ENCODE measurements at places on chromosomes 6 and 20.
A peak's percentile ranks its signal among the peaks of the same experiment; 100 is the strongest.

- no peak for DNase-seq
Measured at GRCh38 chr6:103983011-103983410, 876.7 kb downstream of the HACE1 start.

DNA sequence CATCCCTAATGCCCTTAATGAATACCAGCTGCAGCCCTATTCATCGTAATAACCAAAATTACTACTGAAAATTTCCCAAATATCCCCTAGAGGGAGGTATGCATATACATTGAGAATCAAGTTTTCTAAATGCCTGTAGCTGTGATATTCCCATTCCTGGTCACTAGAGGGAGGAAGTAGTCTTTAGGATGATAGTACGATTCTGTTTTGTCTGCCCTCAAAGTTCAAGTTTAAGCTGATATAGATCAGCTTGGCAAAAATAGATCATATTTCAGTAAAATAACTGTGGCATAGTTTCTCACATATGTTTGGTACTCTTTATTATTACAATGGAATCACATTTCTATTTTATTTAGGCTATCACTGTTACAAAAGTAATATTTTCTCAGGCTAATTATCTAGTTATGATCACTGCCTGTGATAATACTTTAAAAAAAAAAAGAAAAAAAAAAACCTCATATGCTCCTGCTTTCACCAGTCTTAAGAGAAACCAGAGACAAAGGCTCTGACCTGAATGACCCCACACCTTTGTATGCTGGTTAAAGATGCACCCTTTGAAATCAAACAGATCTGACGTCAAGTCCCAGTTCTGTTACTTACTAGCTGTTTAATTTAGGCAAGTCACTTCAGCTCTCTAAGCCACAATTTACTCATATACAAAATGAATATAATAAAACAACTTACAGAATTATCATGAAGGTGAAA is 11.0 kb downstream of the TSPYL1 start:
- peak; percentile 71 for DNase-seq

GRCh38 chr6:134805168-134805567 is 144.7 kb downstream of the ALDH8A1 start:
- DNase-seq: no peak

DNA sequence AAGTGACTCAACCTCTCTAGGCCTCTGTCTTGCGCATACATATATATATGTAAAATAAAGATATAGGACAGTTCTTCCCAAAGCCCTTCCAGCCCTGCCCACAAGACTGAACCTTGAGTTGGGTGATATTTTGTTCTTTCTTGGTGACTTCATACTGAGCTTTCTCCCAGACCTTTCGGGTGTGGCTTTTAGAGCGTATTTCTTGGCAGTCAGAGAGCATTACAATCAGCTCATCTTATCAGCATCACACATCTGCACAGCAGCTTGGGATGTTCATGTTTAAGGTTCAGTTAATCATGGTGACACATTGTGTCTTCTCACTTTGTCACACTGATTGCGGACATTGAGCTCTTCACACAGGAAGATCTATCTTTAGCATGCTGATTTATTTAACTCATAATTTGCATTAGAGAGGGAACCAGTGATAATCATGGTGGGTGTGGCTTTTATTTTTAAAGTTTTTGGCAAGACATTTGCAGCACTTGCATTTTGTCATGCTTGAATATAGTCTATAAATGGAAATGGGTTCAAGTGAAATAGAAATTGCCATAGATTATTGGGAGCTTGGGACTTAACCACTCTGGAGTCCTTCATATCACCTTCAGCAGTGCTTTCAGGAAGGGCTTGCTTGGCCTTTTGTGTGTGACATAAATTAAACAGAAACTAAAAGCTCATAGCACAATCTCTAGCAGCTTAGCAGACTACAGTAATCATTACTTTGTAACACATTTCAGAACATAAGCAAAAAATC is 8.3 kb downstream of the KIF3B start:
- peak; percentile 56 for DNase-seq

- no peak for DNase-seq
Measured at GRCh38 chr20:36313926-36314325, 7.8 kb downstream of the DLGAP4 start.

GRCh38 chr6:134172020-134172705 is 119.7 kb upstream of the SLC2A12 start:
- no peak for DNase-seq

GRCh38 chr6:63740709-63741108 is 105.1 kb downstream of the PHF3 start:
- DNase-seq: no peak

DNA sequence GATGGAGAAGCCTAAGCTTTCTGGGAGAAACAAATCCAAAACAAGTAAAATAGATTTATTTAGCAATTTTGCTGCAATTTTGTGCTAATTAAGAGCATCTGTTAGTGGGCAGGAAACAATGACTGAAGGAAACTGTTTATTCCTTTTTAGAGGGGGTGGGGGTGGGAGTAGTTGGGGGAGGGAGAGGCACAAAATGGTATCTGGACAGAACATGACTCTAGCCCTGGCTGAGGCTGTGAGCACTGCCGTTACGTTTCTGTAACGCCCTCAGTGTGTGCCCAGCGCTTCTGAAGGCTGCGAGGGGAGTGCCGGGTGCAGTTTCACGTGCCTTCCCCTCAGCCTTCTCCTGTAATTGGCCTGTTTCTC is 28.8 kb downstream of the METTL24 start:
- DNase-seq: no peak
